ENCODE measurements at places on chromosomes 2 and 18. TPM values are rescaled to one million over a fixed set of nuclear protein-coding genes. Genes with fewer than 3 reads are reported as not detected.

Gene REG3G
- total RNA-seq: not detected

Gene OR6B2
- not detected for total RNA-seq

Gene NLRC4
- total RNA-seq: 0.49 TPM

Gene BCL2
- 17.7 TPM for total RNA-seq

Gene TMEM200C
- 20.4 TPM for total RNA-seq

Gene PAX8
- total RNA-seq: not detected

Gene SERPINB13
- under 0.01 TPM for total RNA-seq

Gene SKA1
- total RNA-seq: 2.0 TPM

Gene MAB21L4
- total RNA-seq: not detected

Gene SIX3
- total RNA-seq: 0.49 TPM

Gene STPG4
- 0.49 TPM for total RNA-seq

Gene RAX
- total RNA-seq: not detected

Gene FIGN
- total RNA-seq: 3.7 TPM

Gene ZNF521
- total RNA-seq: 12.5 TPM

Gene NCKAP5
- 9.3 TPM for total RNA-seq

Gene ANKRD30B
- total RNA-seq: not detected

Gene MYL12B
- total RNA-seq: 128 TPM

Gene IL1R2
- not detected for total RNA-seq

Gene CHRNG
- total RNA-seq: not detected

Gene ELOA2
- total RNA-seq: not detected

Gene LHCGR
- total RNA-seq: 0.74 TPM

Gene AQP12A
- not detected for total RNA-seq

Gene HK2
- 3.0 TPM for total RNA-seq

Gene CXCR1
- not detected for total RNA-seq

Gene NMUR1
- under 0.01 TPM for total RNA-seq

Gene CPO
- total RNA-seq: not detected

Gene TPO
- total RNA-seq: not detected

Gene RNF144A
- total RNA-seq: 36.9 TPM

Gene CTNNA2
- 122 TPM for total RNA-seq

Gene NEU4
- 1.5 TPM for total RNA-seq

Gene SRD5A2
- under 0.01 TPM for total RNA-seq

Gene FAM110C
- 7.4 TPM for total RNA-seq

Gene RBBP8
- 9.8 TPM for total RNA-seq

Gene HOXD13
- not detected for total RNA-seq

Data from temporal lobe (tissue), 4 donors.